H9 (cell line): ENCODE measurements at places on chromosomes 3 and 15.

DNA sequence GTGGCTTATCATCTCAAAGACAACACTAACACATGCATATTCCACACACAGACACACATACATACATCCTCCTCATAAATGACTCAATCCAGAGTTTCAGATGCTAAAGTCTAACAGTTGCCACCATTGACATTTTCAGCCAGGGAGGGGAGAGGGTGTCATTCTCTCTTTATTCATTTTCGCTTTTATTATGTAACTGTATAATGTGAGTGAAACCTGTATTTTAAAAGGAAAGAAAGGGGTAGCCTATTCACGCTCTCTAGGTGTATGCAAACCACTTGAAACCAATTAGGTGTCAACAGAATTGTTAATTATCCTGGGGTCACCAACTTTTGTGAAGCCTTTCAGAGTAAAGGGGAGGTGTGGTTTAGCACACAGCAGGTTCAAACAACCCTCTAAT lies 1282.9 kb downstream of the ROBO2 start:
- H3K36me3 ChIP-seq = peaks cover 48% of the 10 kb centered on the region
- no peaks in the 10 kb centered on the region for H3K27me3 ChIP-seq
- no peak overlapping the region for H3K4me3 ChIP-seq

- peaks cover 4% of the 10 kb centered on the region; the same call in 1 of the 2 replicates for H3K36me3 ChIP-seq
- DNase-seq = no peak
- no peaks in the 10 kb centered on the region for H3K4me1 ChIP-seq
- no peak overlapping the region for H3K4me3 ChIP-seq
- H3K27ac ChIP-seq = no peak overlapping the region
- no peaks in the 10 kb centered on the region for H3K27me3 ChIP-seq
Measured at GRCh38 chr3:144585953-144586352, 614.3 kb downstream of the DIPK2A start.

GRCh38 chr3:169189486-169189885 lies 474.0 kb downstream of the MECOM start:
- DNase-seq = no peak
- no peaks in the 10 kb centered on the region for H3K4me1 ChIP-seq
- H3K27ac ChIP-seq = no peak overlapping the region

DNA sequence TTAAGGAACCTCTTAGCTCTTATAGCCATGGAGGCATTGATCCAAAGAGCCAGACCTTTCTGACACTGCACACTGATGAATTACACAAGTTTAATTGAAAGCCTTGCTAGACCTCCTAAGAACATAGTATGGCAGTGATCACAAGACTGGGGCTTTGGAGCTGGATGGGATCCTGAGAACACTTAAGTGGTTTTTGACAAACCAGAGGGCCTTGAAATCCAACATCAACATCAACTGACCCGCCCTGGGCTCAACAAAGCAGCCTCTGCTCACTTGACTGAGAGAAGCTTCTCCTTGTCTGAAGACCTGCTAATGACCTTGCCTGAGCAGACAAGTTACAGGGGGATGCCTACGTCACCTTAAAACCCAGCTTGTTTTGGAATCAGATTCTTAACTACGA lies 257.6 kb downstream of the KLF13 start:
- H3K36me3 ChIP-seq = peaks cover 22% of the 10 kb centered on the region
- H3K4me1 ChIP-seq = no peaks in the 10 kb centered on the region
- no peak overlapping the region for H3K4me3 ChIP-seq

DNA sequence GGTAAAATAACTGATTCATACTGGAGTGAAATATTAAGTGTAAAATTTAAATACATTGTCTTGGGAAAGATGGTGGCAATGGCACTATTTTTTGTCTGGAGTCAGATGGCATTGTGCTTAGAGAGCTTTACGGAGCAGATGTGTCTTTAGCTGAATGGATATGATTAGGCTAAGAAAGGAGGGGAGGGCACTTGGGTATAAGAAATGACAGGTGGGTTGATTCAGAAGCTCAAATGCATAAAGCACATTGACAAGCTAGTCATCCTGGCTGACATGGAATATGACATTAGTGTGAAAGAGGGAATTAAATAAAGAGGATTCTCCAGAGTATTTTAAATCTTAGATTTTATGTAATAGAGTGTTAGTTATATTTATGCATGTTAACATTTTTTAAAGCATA lies 570.1 kb upstream of the CBLB start:
- no peak overlapping the region for H3K27ac ChIP-seq
- DNase-seq = no peak
- H3K4me1 ChIP-seq = no peaks in the 10 kb centered on the region
- no peaks in the 10 kb centered on the region for H3K36me3 ChIP-seq

- peaks cover 2% of the 10 kb centered on the region for H3K36me3 ChIP-seq
- no peak for DNase-seq
- no peaks in the 10 kb centered on the region for H3K27me3 ChIP-seq
- no peak overlapping the region for H3K27ac ChIP-seq
- H3K4me3 ChIP-seq = no peak overlapping the region
Measured at GRCh38 chr3:101519685-101520365, 6.8 kb upstream of the SENP7 start.

DNA sequence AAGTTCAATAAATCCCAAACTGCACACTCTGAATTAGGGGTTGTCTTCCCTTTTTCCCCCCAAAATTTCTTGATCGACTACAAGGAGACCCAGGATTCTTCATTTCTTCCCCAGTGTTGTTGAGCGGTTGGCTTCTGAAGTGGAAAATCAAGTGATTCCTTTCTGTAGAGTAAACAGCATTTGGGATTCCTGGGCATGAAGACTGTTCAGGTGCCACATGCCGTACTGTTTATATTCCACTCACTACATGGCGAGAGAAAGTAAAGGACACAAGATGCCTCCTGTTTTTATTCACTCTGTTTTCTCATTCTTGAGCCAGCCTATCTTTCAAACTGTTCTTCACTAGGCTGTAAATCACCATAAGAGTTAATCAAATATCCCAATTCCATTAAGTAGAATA lies 12.6 kb downstream of the FSTL1 start:
- peaks cover 14% of the 10 kb centered on the region for H3K4me1 ChIP-seq
- no peak for DNase-seq
- H3K27me3 ChIP-seq = no peaks in the 10 kb centered on the region
